NCI-H2171 treated with DMSO at 0.1 percent for 48 hours (cell line): ENCODE measurements at places on chromosomes 2 and 18.
A peak's percentile ranks its signal among the peaks of the same experiment; 100 is the strongest.

DNA sequence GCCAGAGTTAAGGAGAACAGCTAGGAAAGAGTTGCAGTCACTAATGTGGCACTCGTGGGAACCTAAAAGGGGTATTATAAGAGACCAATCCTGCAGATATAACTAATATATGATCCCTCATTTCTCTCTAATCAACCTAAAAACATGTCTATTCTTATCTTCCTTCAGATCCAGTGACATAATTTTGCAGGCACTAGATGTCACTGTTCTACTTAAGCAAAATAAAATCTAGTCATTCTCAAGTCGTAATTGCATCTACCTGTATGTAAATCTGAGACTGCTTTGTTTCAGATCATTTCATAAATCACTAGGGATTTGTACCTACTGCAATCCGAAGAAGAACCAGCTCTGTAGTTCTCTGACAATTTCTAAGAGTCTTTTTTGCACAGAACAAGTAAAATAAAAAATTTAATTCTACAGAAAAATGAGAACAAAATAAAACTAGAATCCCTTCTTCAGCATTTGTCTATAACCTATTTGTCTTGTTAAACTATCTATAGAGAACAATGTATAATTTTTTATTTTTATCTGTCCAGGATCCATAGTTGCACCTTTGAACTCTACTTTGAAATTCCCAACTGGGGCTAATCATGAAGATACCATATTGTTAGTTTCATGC, 56.5 kb upstream of the ERBB4 start:
- peak; percentile 67 for DNase-seq

DNA sequence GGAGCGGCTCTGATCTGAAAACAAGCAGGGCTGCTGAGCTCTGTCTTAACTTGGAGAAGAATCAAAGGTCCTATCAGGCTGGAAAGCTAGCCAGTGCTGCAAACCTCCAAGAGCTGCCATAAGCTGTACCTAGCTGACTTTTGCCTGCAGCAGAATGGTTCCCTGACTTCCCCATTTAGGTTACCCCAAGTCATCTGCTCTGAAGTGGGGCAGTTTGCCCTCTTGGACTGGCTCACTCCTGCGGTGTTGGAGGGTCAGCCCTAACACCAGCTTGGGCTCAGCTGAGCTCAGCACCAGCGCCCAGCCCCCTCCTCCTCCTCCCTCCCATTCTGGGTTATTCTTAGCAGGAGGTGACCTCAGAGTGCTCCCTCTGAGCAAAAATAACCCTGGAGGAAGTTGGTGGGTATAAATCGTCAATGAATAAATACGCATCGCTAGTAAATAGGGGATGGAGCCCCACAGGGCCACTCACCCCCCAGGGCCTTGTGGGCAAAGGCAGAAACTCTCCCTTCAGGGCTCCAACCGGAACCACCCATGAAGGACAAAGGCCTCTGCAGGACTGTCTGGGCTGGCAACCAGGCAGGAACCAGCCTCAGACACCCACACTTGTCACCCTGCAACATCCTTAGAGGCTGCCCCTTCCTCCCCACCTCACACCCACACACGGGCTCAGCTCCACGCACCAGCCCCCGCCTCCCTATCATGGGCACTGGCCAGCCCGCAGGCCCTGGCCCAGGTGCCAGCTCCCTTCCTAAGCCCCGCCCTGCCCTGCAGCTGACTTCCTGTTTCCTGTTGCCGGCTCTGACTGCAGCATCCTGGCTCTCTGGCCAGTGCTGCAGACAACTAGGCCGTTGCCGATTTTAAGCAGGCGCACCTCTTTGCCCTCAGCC, 46.9 kb downstream of the DNMT3A start:
- DNase-seq = no peak

GRCh38 chr18:23530195-23530594, 26.9 kb downstream of the RMC1 start:
- DNase-seq = no peak

- no peak for DNase-seq
Measured at GRCh38 chr2:105410554-105410953, 11.7 kb upstream of the FHL2 start.

DNA sequence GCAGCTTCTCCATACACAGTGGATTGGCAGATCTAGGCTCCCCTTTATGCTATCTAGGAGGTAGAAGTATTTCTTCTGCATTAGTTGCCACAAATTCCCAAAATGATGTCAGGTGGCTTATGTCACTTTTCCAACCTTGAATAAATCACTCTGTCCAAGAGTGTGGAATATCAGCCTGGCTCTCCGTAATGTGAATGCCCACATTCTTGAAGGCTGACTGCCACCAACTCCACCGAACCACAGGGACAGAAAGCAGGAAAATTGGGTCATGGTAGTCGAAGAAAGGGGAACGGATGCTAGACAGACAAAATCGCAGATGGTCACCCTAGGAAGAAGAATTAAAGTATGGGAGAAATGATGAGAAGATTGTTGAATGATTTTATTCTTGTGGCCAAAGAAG, 624.9 kb upstream of the CDH2 start:
- DNase-seq = no peak
